Activated naive CD8-positive, alpha-beta T cell treated with anti-CD3 and anti-CD28 coated beads, Interleukin-2, amount 50 U/mL, for 16 hours (primary cell): ENCODE measurements at places on chromosomes 12 and 14.

- no peak for DNase-seq
Measured at GRCh38 chr12:42346403-42347002, 20.5 kb downstream of the PPHLN1 start.

- no peak for DNase-seq
Measured at GRCh38 chr12:57796996-57797395, 14.4 kb downstream of the TSFM start.

DNA sequence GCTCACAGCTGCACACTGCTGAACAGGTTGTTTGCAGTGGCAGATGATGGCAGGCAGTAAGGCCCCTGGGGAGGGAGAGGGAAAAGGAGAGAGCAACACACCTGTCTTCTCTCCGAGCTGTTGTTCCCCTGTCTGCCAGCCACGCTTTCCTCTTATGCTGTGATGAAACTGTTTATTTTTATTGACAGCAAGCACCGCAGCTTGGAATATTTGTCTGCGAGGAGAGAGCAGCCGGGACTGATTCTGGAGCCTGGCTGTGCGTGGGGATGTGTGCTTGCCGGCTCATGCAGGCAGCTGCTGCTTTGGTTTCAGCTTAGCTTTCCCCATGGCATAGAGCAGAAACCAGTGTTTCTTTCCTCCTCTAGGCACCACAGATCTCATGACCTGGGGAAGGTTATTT, 58.7 kb upstream of the KCNA5 start:
- no peak for DNase-seq

GRCh38 chr12:108768591-108769500, 37.5 kb upstream of the CORO1C start:
- DNase-seq = no peak

- no peak for DNase-seq
Measured at GRCh38 chr12:53626702-53627169, 554 bp upstream of the ATF7 start.

DNA sequence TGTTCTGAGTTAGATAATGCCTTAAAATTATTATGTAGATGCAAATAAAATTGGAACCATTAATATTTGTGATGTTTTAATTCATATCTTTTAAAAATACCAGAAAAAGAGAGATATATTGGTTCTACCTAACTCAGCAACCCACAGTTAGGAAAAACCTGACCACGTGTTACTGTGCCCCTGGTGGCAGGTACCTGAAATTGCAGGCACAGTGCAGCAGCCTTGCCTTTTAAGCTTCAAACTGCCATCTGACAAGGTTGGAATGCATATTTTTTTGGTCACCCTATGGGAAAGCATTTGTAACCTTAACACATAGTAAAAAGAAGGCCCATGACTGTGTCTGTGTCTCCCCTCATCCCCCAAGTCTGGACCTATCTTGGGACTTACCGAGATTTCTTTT, 109.4 kb upstream of the NOS1 start:
- no peak for DNase-seq

- no peak for DNase-seq
Measured at GRCh38 chr12:10366875-10367274, 23.0 kb downstream of the KLRK1 start.

DNA sequence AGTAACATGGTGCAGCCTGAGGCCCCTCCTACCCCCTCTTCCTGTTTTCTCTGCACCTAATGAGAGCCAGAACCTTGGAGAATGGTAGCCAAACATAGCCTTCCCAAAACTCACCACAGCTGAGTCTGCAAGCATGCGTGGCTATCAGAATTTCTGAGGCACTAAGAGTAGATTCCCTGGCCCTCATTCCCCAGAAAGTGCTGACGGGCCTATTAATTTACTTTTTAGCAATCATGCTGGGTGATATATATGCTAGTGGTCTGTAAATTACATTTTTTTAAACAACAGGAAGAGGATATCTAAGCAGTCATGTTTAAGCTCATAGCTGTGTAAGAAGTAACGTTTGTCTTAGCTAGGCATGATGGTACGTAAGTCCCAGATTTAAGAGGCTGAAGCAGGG, 30.4 kb downstream of the KANSL2 start:
- no peak for DNase-seq

DNA sequence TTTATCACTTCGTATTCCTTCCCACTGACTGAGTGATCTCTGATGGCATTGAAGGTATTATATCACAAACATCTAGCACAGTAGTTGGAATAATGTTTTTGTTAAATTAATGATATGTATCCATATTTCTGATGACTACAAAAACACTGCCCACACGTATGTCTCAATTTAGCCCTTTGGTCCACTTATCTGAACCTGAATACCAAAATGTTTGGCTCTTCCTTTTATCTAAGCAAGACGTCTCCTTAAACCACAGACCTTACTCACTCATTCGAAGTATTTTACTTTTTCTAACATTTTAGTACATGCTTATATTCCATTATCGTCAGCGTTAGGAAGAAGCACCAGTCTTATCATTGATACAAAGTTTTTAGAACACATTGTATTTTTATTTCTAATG, 126.4 kb downstream of the PIK3C2G start:
- DNase-seq = no peak

GRCh38 chr12:130621696-130622298, 94.3 kb downstream of the RIMBP2 start:
- DNase-seq = no peak

DNA sequence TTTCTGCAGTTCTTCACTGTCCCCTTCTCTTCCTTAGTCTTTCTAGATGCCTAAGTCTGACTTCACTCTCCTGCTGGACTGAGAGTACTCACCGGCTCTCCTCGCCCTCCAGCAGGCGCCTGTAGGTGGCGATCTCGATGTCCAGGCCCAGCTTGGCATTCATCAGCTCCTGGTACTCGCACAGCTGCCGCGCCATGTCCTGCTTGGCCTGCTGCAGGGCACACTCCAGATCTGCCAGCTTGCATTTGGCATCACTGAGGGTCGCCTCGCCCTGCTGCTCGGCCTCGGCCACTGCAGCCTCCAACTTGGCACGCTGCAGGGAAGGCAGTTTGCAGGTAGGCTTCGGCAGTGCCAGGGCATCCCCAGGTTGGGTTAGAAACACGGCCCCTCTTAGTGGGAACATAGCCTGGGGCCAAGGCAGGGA, 5.2 kb downstream of the KRT84 start:
- no peak for DNase-seq

DNA sequence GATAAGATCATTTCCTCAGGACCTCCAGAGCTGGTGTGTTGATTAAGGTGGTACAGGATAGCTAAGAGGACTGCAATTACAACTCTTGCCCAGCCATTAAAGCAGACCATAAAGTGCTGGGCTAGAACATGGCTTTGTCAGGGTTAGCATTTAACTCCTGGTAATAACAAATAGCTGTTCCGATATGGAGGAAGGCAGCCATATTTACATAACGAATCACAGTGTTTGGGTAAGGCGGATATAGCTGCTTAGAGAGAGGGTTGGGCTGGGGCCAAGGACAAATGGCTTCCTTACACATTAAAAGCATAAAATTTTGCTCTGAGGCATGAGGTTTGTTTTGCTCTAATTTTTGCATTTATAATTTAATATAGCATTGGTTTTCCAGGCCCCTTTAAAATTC, 297.7 kb upstream of the DDHD1 start:
- DNase-seq = no peak

GRCh38 chr12:130916241-130916911, 37.3 kb upstream of the ADGRD1 start:
- DNase-seq = no peak

DNA sequence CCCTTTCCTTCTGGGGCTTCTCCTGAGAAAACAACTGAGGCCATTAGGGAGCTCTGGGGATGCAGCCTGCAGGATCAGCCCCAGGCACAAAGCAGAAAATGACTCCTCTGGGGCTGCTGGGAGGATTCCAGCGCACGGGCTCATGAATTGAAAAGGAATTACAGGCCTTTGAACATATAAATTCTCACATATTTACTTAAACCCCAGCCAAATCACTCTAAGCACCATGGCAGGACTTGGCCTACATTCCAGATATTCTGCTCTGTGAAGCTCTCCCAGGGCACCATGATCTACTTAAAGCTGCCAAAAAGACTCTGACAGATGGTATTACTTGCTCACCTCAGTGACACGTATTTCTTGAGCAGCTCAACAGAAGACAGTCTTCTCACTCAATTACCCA, 87.2 kb downstream of the ZFC3H1 start:
- no peak for DNase-seq

DNA sequence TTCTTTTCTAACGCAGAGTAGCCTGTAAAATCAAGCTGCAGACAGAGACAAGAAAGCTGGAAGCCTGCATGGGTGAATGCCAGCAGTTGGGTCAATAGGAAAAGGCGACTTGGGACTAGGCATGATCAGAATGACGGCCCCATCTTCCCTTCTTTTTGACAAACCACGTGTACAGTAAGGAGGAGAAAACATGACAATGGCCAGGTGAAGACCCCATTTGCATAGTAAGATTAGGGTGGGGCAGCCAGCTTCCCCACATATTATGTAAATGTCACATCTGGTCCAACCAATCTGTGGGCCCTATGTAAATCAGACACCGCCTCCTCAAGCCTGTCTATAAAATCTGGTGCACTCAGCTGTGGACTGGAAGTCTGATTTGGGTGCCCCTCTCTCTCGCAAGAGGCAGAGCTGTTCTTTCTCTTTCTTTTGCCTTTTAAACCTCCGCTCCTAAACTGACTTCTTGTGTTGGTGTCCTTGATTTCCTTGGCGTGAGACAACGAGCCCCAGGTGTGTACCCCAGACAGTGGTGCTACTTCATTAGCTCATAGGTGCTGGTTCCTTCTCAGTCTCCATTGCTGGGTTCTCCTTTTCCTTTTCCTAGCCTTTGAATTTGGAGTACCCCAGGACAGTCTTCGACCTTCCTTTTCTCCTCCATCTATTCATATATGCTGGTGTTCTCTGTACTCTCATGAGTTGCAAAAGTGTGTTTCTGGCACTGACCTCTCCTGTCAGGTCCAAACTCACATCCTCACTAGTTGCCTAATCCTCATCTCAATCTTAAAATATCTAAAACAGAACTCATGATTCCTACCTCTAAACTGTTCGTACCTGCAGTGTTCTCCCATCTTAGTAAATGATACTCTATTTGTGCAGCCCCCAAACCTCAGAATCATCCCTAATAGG, 9.4 kb upstream of the DHRS7 start:
- DNase-seq = no peak

GRCh38 chr12:131208425-131208824, 254.7 kb downstream of the ADGRD1 start:
- no peak for DNase-seq

DNA sequence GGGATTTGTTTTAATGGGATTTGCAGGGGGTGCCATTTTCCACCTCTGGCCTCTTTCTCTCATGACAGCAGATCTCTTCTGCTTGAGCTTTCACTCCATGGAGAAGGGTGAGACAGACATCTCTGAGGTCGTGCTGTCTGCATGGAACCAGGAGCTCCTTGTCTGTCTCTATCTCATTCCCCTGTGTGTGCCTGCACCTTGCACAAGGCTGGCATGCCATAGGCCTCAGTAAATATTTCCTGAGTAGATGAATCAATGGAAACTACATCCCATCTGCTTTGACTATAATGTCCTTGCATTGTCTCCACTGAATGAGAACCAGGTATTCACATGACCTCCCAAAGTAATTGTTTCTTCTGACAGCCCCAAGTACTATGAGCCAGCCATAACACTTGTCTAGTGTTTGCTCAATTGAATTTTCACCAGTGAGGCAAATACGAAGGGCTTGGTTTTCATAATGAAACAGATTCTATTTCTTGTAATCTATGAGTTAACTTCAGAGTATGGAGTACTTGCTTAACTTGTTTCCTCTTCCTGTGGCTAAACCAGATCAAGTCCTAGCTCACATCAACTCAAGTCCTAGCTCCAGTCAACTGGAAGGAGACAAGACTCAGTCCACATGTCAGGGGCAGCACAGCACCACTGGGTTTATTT, 32.3 kb downstream of the KCNK13 start:
- no peak for DNase-seq

- peak; percentile 62 for DNase-seq
Measured at GRCh38 chr12:53984901-53985691, at the start of gene HOXC10. TSS of gene HOXC10 (plus strand) at chr12:53985146. CDS start at chr12:53985260, 114 bp downstream.

GRCh38 chr14:69680297-69680696, 68.9 kb downstream of the SUSD6 start:
- DNase-seq = no peak

GRCh38 chr12:93127107-93127560, 198.0 kb upstream of the EEA1 start:
- no peak for DNase-seq

DNA sequence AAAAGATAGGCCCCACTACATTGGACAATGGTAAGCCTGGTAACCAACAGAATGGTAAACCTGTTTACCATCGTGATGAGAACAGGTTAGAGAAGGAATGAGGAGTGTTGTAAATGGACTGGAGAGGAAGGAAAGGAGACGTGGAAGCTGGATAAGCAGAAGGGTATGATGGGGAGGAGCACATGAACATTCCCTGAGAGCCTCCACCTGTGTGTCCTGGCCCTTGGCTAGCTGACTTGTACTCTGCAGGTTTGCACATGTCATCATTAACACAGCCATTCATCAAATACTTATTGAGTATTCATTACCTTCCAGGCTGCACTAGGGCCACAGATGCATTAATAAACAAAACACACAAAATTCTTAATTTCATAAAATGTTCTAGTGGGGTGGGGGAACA, 4.3 kb upstream of the IL26 start:
- no peak for DNase-seq

DNA sequence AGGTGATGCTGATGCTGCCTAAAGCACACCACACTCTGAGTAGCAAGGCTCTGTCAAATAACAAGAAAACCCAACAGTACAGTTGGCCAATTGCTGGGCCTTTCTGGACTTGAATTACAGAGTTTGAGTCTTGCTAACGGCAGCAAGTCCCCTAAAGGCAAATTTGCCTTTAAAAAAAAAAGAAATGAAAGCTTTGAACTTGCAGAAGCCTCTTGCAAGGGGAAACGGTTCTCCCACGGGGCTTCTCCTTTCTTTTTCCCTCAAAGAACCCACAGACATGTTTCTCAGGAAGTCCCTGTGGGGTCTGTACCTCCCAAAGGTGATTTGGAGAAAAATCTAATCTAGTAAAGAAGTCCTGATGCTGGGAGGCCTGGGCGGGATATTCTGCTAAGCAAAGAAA, 191.3 kb upstream of the MYL2 start:
- no peak for DNase-seq

- no peak for DNase-seq
Measured at GRCh38 chr12:26122061-26122680, 2.7 kb downstream of the BHLHE41 start.

DNA sequence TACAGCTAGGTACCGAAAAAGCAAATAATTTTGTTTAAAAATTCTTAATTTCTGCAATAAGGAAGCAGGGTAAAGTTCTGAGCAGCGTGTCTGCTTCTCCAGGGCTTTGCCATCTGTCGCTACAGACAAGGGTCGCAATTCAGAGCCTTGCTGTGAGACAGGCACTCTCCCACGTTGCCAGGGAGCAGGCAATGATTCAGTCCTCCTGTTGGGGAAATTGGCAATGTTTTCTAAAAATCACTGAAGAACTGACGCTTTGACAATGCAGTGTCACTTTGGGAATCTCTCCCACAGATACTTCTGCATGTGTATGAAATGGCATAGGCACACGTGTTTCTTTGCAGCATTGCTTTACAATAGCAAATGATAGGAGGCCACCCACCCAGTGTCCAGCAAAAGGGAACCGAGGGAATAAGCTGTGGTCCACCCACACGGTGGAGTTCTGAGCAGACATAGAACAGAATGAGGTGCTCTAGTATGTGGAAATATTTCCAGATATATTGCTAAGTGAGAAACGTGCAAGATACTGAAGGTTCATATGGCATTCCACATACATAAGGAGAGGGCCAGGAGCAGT, 16.0 kb upstream of the HIP1R start:
- DNase-seq = no peak

GRCh38 chr12:120292411-120292660, 633 bp upstream of the RNU4-2 start:
- no peak for DNase-seq

- no peak for DNase-seq
Measured at GRCh38 chr12:58575256-58575655, 345.0 kb downstream of the LRIG3 start.
